ENCODE measurements at places on chromosomes 4 and X.

GRCh38 chr4:145179281-145179860, 1.0 kb downstream of the OTUD4 start:
- DNase-seq: peak; percentile 77

GRCh38 chr4:114378305-114378903, 220.2 kb upstream of the UGT8 start:
- DNase-seq: no peak

GRCh38 chr4:120071192-120071795, 4.6 kb upstream of the MAD2L1 start:
- no peak for DNase-seq

DNA sequence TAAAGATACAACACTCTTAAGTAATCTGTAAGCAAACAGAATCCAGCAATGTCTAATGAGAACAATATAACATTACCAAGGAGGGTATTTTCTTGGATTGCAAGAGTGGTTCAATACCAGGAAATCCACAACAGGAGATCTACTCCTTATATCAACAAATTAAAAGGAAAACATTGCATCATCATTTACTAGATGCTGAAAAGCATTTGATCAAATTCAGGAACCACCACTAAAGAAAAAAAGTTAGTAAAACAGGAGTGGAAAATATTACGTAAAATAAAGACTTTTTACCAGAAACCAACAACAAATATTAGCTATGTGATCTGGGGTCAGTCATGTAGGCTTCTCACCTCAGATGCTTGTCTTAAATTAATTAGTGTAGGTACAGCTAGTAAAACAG, 66.8 kb upstream of the MAB21L2 start:
- no peak for DNase-seq

DNA sequence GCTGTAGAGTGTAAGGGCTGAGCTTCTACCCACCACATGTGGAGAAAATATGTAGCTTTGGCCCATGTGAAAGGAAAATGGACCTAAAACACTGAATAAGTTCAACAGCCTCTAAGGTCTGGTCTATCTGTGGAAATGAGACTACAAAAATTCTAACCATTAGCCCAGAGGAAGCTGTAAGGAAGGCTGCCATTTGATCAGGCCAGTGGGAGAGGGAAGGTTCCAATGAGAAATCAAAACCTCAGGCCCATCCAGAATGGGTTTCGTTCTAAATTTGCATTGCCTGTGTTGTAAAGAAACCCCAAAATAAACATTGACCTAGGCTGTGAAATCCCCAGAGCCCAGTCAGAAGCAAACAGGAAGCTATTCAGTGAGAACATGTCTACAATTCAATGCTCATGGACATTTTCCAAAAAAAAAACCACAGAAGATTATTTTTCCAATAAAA, 320.4 kb upstream of the SLC7A11 start:
- no peak for DNase-seq

DNA sequence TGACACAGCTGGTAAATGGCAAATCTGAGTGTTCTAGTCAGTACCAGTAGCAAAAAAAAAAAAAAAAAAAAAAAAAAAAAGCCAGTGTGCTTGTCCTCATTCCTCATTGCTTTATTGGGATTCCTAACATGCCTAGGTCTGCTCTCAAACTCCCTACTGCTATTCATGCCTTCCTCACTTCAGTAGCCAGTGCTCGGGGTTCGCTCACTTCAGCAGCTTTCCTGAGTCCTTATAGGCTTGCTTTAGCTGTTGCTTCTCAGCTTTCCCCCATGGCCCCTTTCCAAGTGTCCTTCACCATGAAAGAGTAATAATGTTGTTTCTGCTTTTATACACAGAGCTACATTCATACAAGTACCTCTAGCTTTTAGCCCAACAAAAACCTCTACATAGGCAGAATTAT, 30.8 kb downstream of the SLITRK2 start:
- no peak for DNase-seq

DNA sequence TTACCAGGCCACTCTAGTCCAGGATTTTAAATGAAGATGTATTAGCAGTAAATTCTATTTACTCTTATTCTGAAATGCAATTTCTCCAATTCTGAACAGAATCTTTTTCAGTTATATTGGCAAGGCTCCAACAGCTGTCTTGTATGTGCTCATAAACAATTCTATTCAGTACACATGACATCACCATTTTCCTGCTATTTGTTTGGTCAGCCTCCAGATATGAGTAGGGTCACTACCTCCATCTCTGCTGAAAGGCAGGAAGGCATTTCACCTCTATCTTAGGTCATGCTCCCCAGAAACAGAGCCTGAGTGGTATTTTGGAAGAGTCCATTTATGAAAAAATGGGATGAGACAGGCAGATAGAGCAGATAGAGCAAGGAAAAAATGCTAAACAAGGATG, 151.1 kb upstream of the ADGRL3 start:
- no peak for DNase-seq

DNA sequence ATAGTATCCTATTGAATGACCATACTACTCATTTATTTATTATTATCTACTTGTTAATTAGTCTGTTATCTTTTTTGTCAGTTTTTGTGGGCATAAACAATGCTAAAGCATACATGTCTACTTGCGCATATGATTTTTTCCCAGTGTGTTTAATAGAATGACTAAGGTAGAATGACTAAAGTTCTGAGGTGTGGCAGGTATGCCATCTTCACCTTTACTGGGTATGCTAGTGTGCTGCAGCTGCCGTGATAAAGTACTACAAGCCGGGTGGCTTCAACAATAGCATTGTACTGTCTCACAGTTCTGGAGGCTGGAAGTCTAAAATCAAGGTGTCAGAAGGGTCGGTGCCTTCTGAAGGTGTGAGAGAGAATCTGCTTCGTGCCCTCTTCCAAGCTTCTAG, 19.2 kb downstream of the CD38 start:
- DNase-seq: no peak

DNA sequence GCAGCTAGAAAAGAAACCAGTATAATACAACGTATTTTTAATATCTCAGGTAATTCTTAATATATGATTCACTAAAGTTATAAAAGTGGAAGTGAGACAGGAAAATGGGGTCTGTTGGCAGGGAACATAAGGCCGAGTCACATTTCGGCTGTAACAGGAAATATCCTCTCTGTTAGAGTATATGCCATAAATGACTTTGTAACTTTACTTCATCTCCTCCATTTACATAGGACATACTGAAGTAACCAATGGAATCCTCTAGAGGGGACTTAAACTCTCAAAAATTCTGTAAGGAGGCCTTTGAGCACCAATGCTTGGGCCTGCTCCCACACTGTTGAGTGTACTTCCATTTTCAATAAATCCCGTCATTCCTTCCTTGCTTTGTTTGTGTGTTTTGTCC, 71.3 kb downstream of the ANKRD17 start:
- no peak for DNase-seq

DNA sequence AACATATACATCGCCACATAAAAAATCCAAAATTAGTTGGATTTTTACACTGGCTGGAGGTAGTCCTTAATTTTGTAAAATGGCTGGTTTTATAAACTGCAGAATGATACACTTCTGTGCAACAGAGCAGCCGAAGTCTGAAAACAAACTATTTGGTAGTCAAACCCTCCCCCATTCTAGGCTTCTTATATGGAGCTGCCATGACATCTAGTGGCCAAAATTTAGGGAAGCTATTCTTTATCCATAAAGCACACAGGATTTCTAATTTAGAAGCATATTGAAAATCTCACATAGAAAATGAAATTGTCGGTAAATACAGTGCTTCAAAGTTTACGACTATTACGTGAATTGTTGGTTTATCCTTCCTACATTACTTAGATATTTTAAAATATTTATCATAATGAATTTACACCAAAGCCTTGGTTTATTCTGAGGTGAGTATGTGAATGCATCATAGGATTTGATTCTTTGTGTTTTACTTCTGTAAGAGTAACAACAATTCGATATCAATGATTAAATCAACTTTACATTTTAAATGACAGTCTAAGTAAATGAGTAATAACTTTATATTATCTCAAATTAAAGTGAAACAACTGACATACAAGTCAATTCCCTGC, 113.4 kb upstream of the FAM241A start:
- no peak for DNase-seq

DNA sequence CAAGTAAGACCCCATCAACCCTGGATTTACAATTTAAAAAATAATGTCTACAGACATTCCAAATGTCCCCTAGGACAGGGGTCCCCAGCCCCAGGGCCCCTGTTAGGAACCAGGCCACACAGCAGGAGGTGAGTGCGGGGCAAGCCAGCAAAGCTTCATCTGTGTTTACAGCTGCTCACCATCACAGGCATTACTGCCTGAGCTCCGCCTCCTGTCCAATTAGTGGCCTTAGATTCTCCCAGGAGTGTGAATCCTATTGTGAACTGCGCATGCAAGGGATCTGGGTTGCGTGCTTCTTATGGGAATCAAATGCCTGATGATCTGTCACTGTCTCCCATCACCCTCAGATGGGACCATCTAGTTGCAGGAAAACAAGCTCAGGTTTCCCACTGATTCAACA, 146.1 kb downstream of the ATP10D start:
- DNase-seq: no peak

DNA sequence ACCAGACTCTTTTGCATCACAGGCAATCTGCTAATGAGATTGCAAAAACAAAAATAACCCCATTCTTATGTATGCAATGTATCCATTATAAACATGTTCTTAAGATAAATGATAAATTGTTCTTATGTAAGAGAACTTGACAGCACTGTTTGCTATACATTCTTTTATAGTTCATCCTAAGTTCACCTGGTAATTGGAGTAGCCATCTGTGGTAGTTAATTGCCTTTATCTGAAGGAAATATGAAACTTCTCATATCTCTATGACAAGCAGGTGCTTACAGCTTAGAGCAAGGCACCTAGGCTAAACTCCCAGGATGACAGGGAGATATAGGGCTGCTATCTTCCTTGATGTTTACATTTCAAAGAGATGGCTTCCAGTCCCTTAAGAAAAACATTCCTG, 21.3 kb upstream of the CLCN5 start:
- no peak for DNase-seq

DNA sequence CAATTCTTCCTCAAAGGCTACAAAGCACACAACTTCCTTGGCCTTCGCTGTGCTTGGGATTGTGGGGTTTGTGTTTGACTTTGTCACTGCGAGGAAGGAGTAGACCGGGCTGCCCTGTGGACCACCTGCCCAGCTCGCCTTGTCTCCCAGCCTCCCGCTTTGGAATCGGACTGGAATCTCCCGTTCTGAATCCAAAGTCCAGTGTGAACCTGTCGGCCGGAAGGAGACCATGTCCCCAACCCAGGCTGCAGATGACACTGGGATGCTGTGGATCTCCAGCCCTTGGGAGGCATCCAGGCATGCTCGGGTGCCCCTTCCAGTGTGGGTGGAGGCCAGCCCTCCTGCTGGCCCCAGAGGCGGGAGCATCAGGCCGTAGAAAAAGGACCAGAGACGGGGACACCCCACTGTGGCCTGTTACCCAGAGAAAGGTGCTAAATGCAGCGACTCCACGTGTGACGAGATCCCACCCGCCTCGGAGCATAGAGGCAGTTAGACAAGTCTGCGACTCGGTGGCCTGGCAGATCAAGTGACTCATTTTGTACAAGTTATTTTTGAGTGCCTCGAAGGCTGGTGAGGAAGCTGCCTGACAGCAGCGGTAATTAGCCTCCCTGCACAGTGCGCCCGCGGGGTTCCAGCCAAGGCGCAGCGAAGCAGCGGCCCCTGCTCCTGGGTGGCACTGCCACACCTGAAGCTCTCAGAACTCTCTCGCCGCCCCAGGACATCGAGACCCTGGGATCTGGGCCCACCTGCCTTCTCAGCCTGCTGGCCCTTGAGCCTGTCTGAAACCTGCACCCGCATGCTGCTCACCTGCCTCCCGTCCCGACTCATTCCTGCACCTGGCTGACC, 57.5 kb downstream of the ADRA2C start:
- no peak for DNase-seq

- DNase-seq: no peak
Measured at GRCh38 chr4:62914758-62915157, 1494.5 kb downstream of the TECRL start.

DNA sequence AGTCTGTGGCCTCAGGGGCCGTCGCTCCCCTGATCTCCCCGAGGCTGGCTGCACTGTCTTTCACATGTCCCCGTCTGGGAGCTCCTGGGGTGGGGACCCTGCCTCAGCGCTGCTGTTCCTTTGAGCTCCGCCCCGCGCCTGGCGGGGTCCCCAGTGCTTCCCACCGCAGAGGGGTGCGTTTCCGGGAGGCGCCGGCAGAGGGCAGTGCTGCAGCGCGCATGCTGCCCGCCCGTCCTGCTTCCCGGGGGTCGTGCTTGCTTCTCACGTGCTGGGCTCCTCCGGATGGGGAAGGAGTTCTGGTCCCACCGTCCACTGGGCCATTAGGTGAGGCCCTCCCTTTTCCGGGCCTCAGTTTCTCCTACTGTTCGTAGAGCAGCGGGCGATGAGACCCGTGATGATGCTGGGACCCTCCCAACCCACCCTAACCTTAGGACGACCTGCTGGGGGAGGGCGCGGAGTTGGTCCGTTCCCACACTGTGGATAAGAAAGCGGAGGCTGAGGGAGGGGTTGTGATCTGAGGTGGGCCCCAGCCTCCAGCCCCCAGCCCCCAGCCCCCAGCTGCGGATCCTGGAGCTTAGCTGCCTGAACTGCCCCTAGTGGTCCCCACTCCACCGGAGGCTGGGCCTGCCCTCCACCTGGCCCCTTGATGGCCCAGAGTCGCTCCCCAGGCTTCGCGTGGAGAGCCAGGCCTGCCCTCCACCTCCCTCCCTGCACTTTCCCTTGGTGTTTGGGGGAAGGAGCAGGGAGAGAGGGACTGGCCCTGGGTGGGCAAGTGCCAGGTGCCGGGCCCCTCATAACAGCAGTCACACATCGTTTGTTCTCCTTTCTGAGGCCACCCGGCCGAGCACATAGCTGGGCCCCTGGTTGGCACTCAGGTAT, 15.3 kb downstream of the CPZ start:
- peak; percentile 19 for DNase-seq

DNA sequence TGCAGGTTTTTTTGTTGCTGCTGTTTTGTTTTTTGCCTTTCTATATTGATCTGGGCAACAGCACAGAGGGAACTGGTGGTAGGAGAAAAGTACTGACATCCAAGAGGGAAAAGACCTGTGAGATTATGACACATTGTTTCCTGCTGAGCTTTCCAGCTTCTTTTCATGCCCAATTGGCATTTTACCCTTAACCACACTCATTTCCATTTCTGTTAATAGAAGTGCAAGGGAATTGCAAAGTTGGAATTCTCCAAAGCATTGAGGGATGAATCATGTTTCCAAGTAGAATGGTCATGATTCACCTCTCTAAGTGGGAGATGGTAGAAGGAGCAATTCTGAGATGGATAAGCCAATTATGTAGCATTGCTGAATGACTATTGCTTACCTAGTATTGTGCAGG, 161.5 kb downstream of the PPARGC1A start:
- DNase-seq: no peak
